ENCODE measurements at places on chromosomes 2 and 18. TPM values are rescaled to one million over a fixed set of nuclear protein-coding genes. Genes with fewer than 3 reads are reported as not detected.

DNA sequence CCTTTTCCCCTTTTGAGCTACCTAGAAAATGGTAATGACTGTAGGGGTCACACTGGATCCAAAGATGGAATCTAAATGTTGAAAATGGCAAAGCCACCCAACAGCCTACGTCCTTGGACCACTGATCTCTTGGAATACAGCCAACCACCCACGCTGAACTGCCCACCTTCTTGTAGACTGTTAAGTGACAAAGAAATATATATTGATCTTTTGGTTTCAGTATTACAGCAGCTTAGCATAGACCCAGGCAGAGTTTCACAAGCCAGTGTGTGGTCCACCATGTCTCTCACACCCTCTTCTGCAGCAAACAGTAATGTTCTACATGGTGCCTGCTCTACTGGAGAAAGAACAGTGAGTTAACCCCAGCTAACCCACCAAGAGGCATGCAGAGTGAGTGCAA lies 20.2 kb downstream of the CACNB4 start:
- no peak for DNase-seq
- no peaks in the 10 kb centered on the region for H3K36me3 ChIP-seq
- no peaks in the 10 kb centered on the region for H3K27me3 ChIP-seq
- H3K4me1 ChIP-seq: peaks cover 14% of the 10 kb centered on the region

DNA sequence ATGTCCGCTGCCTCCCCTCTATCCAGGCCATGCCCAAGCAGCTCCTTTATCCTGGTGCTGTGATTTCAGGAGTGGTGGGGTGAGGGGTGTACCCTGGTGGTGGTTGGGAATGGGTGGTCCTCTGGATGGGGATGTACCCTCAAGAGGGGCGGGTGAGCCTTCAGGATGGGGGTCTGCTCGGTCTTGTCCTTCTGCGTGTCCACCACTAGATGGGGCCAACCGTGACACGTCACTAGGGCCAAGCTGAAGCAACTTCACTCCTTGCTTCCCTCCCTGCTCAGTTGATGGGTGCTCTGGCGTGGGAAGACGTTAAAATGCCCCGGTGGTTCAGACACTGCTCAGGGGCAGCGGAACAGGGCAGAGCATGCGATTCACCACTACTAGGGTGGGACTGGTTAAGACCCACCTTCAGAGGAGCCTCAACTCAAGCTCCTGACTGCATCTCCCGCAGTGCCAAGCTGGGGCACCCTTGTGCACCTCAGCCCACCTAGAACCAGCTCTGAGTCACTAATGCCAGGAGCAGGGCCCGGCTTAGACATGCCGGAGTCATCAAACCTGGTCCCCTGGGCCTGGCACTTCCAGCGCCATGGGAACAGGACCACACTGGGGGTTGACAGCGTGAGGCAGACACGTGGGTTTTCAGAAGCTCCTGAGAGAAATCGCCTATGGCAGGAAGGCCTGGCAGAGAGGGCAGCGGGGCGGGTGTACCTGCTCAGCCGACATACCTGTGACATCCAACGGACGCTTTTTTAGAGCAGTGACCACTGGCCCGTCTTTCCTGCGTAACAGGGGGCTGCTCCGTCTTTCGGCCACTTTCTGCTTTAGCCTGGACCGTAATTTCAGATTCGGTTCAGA lies 256.7 kb downstream of the HDAC4 start:
- no peaks in the 10 kb centered on the region for H3K4me1 ChIP-seq
- no peaks in the 10 kb centered on the region for H3K36me3 ChIP-seq
- H3K27me3 ChIP-seq: no peaks in the 10 kb centered on the region
- no peak overlapping the region for H3K27ac ChIP-seq

DNA sequence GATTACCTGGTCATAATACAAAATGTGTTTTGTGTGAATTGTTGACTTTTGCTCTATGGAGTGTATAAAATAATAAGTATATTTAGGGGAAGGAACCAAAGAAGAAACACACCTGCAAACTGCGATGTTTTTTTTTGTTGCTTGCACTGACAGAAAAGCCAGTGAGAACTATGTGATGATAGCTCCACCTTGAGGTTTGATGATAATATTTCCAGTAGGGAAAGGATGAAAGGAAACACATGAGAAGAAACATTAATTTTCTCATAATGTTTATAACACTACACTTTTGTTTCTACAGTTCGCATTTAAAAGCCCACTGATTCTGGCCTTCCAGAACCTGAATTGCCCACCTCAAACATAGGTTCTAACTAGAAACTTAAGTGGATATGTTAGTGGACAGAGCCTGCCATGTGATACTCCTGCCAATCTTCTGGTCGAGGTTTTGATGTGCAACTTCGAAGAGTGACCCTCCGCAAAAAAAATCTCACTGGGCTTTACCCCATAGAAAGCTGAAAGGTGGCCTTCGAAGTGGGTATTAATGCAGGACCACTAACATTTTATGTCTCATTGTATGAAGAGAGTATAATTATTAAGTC lies 476.4 kb upstream of the SPHKAP start:
- DNase-seq: no peak
- no peak overlapping the region for H3K4me3 ChIP-seq
- no peak overlapping the region for H3K27ac ChIP-seq
- no peaks in the 10 kb centered on the region for H3K27me3 ChIP-seq
- H3K4me1 ChIP-seq: no peaks in the 10 kb centered on the region

The SLC23A3 gene
- 0.39 TPM for total RNA-seq

DNA sequence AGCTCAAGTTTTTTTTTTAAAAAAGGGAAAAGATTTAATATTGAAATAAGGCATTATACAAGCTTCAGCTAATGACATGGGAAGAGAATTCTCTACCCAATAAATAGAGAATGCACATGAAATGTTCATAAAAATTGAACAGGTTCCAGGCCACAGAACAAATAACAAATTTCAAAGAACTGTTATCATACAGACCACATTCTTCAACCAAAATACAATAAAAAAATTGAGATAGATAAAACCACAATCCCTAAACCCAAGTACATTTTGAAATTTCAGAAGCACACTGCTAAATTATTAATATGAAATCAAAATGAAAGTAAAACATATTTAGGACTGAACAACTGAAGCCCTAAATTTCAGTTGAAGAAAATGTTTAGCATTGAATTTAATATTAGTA lies 89.6 kb downstream of the BCL2 start:
- DNase-seq: no peak
- H3K36me3 ChIP-seq: no peaks in the 10 kb centered on the region
- H3K27ac ChIP-seq: peak overlapping the region; percentile 43
- no peak overlapping the region for H3K4me3 ChIP-seq
- no peaks in the 10 kb centered on the region for H3K27me3 ChIP-seq
- H3K4me1 ChIP-seq: peaks cover 13% of the 10 kb centered on the region

- H3K4me1 ChIP-seq: no peaks in the 10 kb centered on the region
- H3K36me3 ChIP-seq: no peaks in the 10 kb centered on the region
- no peak overlapping the region for H3K4me3 ChIP-seq
- no peak overlapping the region for H3K27ac ChIP-seq
- H3K27me3 ChIP-seq: no peaks in the 10 kb centered on the region
Measured at GRCh38 chr2:222504719-222505118, 80.4 kb downstream of the SGPP2 start.

The GALNT13 gene
- 2.2 TPM for total RNA-seq

GRCh38 chr2:10579876-10580514 lies 109.8 kb downstream of the NOL10 start:
- no peak for DNase-seq
- no peak overlapping the region for H3K4me3 ChIP-seq
- H3K27ac ChIP-seq: no peak overlapping the region
- no peaks in the 10 kb centered on the region for H3K36me3 ChIP-seq
- no peaks in the 10 kb centered on the region for H3K27me3 ChIP-seq

GRCh38 chr2:109201465-109202327 lies 72.7 kb downstream of the SH3RF3 start:
- no peak for DNase-seq
- no peak overlapping the region for H3K27ac ChIP-seq
- no peaks in the 10 kb centered on the region for H3K27me3 ChIP-seq
- H3K36me3 ChIP-seq: no peaks in the 10 kb centered on the region

- H3K27me3 ChIP-seq: no peaks in the 10 kb centered on the region
- H3K4me3 ChIP-seq: peak overlapping the region; percentile 35
- H3K4me1 ChIP-seq: no peaks in the 10 kb centered on the region
- H3K36me3 ChIP-seq: no peaks in the 10 kb centered on the region
Measured at GRCh38 chr2:147826278-147827087, 18.3 kb upstream of the ACVR2A start.

DNA sequence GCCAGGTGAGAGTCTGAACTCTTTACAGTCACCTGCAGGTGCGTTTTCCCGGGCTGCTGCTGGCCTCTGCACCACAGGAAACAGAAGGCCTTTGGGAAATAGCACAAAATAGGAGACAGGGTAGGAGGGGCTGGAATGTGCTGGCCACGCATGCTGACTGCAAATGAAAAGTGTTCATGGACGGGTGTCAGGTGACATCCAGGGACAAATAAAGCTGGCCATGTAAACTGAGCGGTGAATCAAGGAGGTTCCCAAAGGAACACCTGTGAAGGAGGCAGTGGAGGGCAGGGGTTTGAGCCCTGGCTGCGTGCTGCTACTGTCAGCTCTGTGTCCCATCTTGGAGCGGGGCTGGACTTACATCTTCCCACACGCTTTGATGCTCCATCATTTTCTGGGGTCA lies 42.4 kb upstream of the GBX2 start:
- no peak overlapping the region for H3K4me3 ChIP-seq
- H3K27ac ChIP-seq: no peak overlapping the region
- DNase-seq: no peak
- no peaks in the 10 kb centered on the region for H3K4me1 ChIP-seq

GRCh38 chr2:25257032-25257552 lies 84.6 kb downstream of the DNMT3A start:
- H3K36me3 ChIP-seq: no peaks in the 10 kb centered on the region
- H3K27ac ChIP-seq: no peak overlapping the region
- no peak for DNase-seq
- no peak overlapping the region for H3K4me3 ChIP-seq

DNA sequence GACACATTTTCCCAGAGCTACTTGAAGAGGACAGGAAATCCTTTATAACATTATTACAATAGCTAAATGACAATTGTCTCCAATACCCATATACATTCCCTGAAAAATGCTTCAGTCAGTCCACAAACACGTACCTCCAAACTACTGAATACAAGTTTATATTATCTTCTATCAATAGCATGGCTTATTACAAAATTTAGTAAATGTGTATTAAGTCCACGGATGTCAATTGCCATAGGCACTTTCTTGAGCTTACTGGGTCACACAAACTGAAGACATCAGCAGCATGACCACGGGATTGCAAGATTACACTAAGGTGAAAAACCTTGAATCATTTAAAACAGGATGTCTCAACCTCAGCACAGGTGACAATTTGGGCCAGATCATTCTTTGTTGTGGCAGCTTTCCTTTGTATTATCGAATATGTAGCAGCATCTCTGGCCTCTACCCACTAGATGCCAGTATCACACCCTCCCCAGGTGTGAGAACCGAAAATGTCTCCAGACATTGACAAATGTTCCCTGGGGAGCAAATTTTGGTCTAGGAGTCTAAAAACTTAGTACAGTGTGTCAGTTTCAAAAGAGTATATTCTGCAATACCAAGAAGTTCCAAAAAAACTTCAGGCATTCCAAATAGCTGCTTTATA lies 1.4 kb downstream of the MBD2 start:
- H3K4me3 ChIP-seq: peak overlapping the region; percentile 72
- peak overlapping the region; percentile 88 for H3K27ac ChIP-seq
- H3K27me3 ChIP-seq: no peaks in the 10 kb centered on the region
- no peaks in the 10 kb centered on the region for H3K36me3 ChIP-seq
- no peak for DNase-seq
- H3K4me1 ChIP-seq: peaks cover 19% of the 10 kb centered on the region

The CCDC141 gene
- 25.9 TPM for total RNA-seq

The C1GALT1C1L gene
- 3.1 TPM for total RNA-seq

Measured in testis (tissue), 5 donors.